ENCODE measurements at places on chromosomes 3 and 15. TPM values are rescaled to one million over a fixed set of nuclear protein-coding genes. Genes with fewer than 3 reads are reported as not detected.

Gene DAPK2
- total RNA-seq = 0.34 TPM

Gene CACNA1D
- total RNA-seq = under 0.01 TPM

Gene MNS1
- 3.4 TPM for total RNA-seq

Gene PARP3
- 12.5 TPM for total RNA-seq

Gene PLSCR5
- total RNA-seq = not detected

Gene ACTRT3
- 3.7 TPM for total RNA-seq
